Cardiac septum (tissue), 1 donor: ENCODE measurements at places on chromosomes 3 and 15. TPM values are rescaled to one million over a fixed set of nuclear protein-coding genes. Genes with fewer than 3 reads are reported as not detected.

DNA sequence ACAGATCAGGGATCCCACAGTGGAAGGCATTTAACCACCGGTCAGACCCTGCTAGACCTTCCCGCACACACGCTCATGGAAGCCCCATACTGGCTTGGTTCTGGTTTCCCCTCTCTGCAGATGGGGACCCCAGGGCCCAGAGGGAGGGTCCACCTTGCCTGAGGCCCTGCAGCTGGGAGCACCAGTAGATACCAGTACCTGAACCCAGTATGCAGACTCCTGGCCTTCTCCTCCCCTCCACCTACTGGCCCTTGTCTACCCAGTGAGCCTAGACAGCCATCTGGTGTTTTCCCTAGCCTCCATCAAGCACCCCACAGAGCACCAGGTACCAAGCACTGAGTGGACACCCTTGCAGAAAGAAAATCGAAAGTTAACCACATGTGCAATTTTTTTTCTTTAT is 65.1 kb downstream of the MEGF11 start:
- peak; percentile 69 for DNase-seq

RASL12 gene
- 11.5 TPM for total RNA-seq

DNA sequence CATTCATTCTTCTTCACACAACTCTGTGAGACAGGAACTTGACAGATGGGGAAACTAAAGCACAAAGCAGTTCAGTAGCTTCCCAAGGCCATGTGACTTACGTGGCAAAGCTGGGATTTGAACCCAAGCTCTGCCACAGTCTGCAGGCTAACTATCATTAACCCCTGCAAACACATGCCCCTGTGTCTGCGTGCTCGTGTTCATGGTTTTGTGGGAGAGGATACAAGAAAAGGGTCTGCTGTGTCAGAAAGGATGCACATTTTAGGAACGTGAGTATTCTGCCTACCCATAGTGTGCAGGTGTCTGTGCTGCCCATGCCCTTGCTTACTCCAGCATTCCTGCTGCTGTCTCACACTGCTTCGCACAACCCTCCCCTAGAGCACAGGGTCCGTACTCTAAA is 137.0 kb downstream of the CHDH start:
- no peak for DNase-seq

DNA sequence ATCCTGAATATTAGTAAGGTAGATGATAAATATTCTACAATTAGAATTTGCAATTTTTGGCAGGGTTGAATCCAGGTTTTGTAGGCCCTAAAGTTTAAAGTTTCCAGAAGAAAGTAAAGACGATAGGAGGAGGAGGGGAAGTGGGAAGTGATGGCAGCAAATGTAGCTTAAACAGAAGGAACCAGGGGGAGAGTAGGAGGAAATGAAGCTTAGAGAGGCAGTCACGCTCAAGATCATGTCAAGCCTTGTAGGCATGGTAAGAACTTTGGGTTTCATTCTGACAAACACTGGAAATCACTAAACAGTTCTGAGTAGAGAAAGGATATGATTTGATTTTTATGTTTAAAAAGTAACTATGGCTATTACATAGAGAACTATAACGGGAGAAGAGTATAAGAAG is 63.9 kb downstream of the NR2E3 start:
- DNase-seq = no peak

RBM15B gene
- 18.1 TPM for total RNA-seq

DNA sequence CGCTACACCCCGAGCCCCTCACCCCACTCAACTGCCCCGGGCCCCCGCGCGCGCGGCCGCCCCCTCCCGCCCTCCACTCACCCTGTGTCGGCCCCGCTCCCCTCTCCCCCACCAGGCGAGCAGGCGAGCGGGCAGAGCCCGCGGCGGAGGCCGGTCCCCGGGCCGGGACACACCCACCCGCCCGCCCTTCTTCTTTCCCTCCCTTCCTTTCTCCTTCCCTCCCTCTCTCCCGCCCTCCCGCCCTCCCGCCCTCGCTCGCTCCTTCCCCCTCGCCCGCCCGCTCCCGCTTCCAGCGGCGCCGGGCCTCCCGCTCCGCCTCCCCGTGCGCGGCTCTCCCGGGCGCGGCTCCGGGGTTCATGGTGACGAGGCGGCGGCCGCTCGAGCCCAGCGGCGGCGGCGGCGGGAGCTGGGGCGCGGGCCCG is at the start of gene CTDSPL:
Gene CTDSPL (plus strand): TSS at position 261 of the 422 bp plus-strand sequence. CDS start 320 bp downstream, outside the sequence.
- no peak for DNase-seq
